ENCODE measurements at places on chromosomes 12 and 14.

GRCh38 chr12:130529781-130530180 is 186.3 kb downstream of the RIMBP2 start:
- no peak for DNase-seq

- no peak for DNase-seq
These were observed 361.9 kb upstream of the TMTC1 start for GRCh38 chr12:30145684-30146032.

DNA sequence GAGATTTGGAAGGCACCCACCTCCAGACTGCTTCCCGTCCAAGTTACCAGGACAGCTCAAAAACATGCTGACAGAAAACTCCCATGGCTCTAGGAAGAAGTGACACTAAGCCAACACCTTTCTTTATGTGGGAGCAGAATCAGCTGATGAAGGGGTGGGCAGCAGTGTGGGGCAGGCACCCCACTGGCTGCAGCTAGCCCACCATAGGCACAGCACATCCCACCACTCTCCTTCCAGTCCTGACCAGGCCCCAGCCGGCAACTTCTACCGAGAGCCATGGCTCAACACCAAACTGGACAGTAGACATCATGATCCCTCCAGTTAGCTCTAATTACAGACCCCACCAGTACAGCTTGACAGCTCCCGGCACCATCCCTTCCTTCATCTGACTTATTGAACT is 45.0 kb downstream of the SH2B3 start:
- DNase-seq, result no peak

- DNase-seq, result peak; percentile 49
These were observed 4.0 kb downstream of the TMPO start for GRCh38 chr12:98519257-98519907.

GRCh38 chr12:43241986-43242385 is 310.0 kb downstream of the ADAMTS20 start:
- no peak for DNase-seq

- DNase-seq, result no peak
These were observed 18.0 kb upstream of the RFX4 start for GRCh38 chr12:106564678-106565329.

Measured in NCI-H69 (cell line).